ENCODE measurements at places on chromosomes 5 and 9. TPM values are rescaled to one million over a fixed set of nuclear protein-coding genes. Genes with fewer than 3 reads are reported as not detected.

DNA sequence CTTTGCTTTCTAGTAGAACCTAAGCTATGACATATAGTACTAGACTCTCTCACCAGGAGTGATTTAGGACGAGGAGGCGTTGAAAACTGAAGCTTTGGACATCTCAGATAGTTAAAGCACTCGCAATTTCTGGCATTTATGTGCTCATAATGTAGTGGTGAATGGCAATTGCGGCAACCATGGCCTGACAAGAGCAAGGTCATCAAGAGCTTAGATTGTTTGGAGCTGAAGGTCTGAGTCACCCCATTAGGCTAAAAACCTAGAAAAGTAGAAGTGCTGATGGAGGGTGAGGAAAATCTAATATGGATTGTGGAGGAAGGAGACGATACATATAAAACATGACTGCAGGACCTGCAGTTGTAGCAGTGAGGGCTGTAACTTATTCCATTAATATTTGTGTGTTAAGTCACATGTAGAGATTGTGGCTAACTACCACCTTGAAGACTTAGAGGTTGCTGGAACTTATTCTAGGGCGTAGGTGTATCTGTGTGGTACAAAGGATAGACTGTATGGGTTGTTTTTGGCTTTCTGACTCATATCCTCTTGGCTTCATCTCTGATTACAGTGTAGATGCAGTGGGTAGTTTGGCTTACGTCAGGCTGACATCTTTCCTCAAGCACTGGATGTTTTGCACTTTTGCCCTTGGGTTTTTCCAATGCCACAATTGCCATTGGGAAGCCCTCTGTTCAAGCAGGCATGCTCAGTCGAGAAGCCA, 138.9 kb upstream of the CDKN2B start:
- DNase-seq, result peak; percentile 100
- peaks cover 24% of the 10 kb centered on the region for H3K4me1 ChIP-seq
- H3K27me3 ChIP-seq, result no peaks in the 10 kb centered on the region

- H3K27me3 ChIP-seq, result no peaks in the 10 kb centered on the region
- no peak overlapping the region for H3K27ac ChIP-seq
- no peaks in the 10 kb centered on the region for H3K36me3 ChIP-seq
- no peak for DNase-seq
- H3K4me3 ChIP-seq, result no peak overlapping the region
- no peaks in the 10 kb centered on the region for H3K4me1 ChIP-seq
These were observed 860.6 kb upstream of the SEMA6A start for GRCh38 chr5:117435203-117435602.

- no peaks in the 10 kb centered on the region for H3K36me3 ChIP-seq
- H3K4me1 ChIP-seq, result no peaks in the 10 kb centered on the region
- H3K4me3 ChIP-seq, result no peak overlapping the region
These were observed 47.1 kb downstream of the PRELID2 start for GRCh38 chr5:145787996-145788395.

DNA sequence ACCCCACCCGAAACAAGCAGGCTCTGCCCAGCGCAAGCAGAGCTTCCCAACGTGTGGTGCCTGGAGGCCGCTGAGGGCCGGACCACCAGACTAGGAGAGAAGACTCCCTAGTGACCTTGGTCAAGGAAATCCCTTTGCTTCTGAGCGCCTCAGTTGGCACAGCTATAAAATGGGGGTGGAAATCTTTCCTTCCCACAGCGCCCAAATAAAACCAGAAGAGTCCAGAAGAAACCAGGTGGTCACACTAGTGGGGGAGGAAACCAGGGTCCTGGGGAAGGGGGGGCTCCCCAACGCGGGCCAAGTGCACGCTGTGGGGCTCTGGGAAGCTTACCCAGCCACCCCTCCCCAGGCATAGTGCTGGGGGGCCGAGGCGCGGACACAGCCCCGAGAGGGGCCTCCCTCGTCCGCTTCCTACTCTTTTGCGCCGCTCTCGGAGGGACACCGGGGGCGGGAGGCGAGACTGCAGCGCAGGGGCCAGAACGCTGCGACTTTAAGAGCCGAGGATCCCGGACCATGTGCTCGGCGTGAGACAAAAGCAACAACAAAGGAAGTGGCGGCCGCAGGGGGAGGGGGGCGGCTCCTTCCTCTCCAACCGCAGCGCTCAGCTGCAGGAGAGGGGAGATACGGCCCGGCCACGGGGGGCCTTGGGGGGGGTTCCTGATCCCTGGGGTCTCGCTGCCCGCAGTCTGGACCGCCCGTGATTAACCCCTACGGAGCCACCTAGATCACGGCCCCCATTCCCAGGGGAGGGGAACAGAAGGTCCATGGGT, 885 bp downstream of the RNF44 start:
- peaks cover 29% of the 10 kb centered on the region for H3K4me1 ChIP-seq
- H3K4me3 ChIP-seq, result peak overlapping the region; percentile 88
- no peaks in the 10 kb centered on the region for H3K27me3 ChIP-seq
- H3K27ac ChIP-seq, result peak overlapping the region; percentile 90
- no peaks in the 10 kb centered on the region for H3K36me3 ChIP-seq

GRCh38 chr5:122391621-122392020, 79.6 kb downstream of the SNCAIP start:
- no peaks in the 10 kb centered on the region for H3K4me1 ChIP-seq
- no peak overlapping the region for H3K4me3 ChIP-seq
- peak; percentile 25 for DNase-seq
- no peak overlapping the region for H3K27ac ChIP-seq
- no peaks in the 10 kb centered on the region for H3K36me3 ChIP-seq

- H3K36me3 ChIP-seq, result no peaks in the 10 kb centered on the region
- H3K4me1 ChIP-seq, result no peaks in the 10 kb centered on the region
- no peak overlapping the region for H3K4me3 ChIP-seq
- no peak for DNase-seq
- no peak overlapping the region for H3K27ac ChIP-seq
These were observed 829.2 kb upstream of the DMAC1 start for GRCh38 chr9:8628791-8629190.

DNA sequence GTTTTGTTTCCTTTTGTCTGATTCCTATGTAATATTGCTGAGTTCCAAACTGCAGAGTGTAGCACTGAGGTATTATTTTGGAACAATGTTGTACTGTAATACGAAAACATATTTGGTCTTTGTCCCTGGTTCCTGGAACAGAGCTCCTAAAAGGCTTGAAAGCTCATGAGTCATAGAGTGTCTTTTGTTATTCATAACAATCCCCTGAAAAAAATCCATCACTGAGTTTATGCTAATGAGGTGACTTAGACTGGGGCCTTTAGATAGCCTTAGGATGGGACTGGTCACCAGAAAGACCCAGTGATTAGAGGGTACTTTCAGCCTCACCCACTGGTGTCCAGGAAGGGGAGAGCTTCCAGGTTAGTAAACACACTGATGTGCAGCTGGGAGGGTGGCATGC, 132.7 kb upstream of the POU5F2 start:
- no peak overlapping the region for H3K4me3 ChIP-seq
- no peaks in the 10 kb centered on the region for H3K27me3 ChIP-seq
- peak; percentile 68 for DNase-seq
- peaks cover 9% of the 10 kb centered on the region for H3K4me1 ChIP-seq

ARHGEF39 gene
- total RNA-seq, result 0.53 TPM

WDR38 gene
- total RNA-seq, result not detected

CD74 gene
- 15.7 TPM for total RNA-seq

Data from astrocyte (in vitro differentiated cells and primary cell).